ENCODE measurements at places on chromosomes 16 and 17. TPM values are rescaled to one million over a fixed set of nuclear protein-coding genes. Genes with fewer than 3 reads are reported as not detected.

DNA sequence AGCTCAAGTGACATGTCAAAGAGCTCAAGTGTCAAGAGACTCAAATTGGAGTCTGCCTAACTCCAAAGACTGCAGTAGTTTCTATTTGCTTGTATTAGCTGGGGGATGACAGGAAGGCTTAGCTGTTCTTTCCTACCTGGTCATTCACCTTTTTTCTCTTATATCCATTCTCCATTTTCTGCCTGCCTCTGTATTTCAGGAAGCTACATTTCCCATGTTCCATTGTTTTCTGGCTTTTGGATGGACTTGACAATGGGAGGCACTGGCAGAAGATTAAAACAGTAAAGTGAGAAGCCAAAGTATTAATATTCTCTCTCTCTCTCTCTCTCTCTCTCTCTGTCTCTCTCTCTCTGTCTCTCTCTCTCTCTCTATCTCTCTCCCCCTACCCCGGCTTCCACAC, 135.7 kb upstream of the ADAMTS18 start:
- no peak for DNase-seq

- no peak for DNase-seq
These were observed 54.3 kb upstream of the MED13 start for GRCh38 chr17:62119373-62119772.

GRCh38 chr17:8151120-8151640, 1.0 kb downstream of the PER1 start:
- DNase-seq = peak; percentile 92

GRCh38 chr17:65099941-65100315, 37.2 kb upstream of the RGS9 start:
- peak; percentile 42 for DNase-seq

DNA sequence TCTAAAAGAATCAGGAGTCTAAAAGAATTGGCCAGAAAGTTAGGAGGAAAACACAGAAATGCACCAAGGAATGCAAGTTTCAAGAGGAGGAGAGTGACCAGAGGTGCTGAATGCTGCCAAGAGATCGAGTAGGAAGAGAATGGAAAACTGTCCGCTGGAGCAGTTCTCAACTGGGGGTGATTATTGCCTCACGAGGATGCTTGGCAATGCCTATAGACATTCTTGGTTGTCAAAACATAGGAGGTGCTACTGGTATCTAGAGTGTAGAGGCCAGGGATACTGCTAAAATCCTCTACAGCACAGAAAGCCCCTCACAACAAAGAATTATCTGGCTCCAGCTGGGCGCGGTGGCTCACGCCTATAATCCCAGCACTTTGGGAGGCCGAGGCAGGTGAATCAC, 82.1 kb upstream of the NOL11 start:
- DNase-seq = no peak

DNA sequence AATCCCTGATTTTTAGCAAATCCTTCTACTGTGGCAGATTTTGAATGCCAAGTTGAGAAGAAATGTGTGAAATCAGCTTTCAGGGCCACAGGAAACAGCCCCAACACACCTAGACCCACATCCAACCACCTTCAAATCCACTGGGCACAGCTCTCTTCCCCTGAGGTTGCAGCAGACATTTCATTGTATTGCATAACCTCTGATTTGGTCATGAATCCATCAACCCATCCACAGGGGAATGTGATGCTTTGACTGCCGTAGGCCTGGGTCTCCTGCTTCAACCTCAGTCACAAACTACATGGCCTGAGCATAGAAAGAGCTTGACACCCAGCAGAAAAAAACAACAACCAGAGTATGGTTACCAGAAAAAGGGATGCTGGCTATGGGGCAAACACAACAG, 145.6 kb downstream of the GSG1L start:
- DNase-seq = no peak

- DNase-seq = no peak
These were observed 34.6 kb upstream of the PVALEF start for GRCh38 chr17:81130385-81131361.

Gene GPR139
- not detected for total RNA-seq

Gene MMP25
- total RNA-seq = 1.1 TPM

Gene OR2C1
- total RNA-seq = 0.14 TPM

Gene SOX15
- 3.1 TPM for total RNA-seq

Gene TPSG1
- 1.6 TPM for total RNA-seq

Gene RNF112
- total RNA-seq = 7.3 TPM

Gene SLC16A6
- 0.49 TPM for total RNA-seq

Gene RAC3
- total RNA-seq = 8.9 TPM
